HT-29 (cell line): ENCODE measurements at places on chromosomes 2 and 18. TPM values are rescaled to one million over a fixed set of nuclear protein-coding genes. Genes with fewer than 3 reads are reported as not detected.
A peak's percentile ranks its signal among the peaks of the same experiment; 100 is the strongest.

UGT1A5 gene
- total RNA-seq, result 3.1 and 3.5 TPM in 2 replicates

PHLPP1 gene
- total RNA-seq, result 7.5 and 7.9 TPM in 2 replicates

MAP2 gene
- total RNA-seq, result 0.08 and 1.4 TPM in 2 replicates

HOXD3 gene
- total RNA-seq, result not detected in 2 replicates

NGEF gene
- total RNA-seq, result 13.4 and 13.5 TPM in 2 replicates

COL5A2 gene
- 0.21 TPM in 1 of 2 replicates, not detected in the other for total RNA-seq

DNA sequence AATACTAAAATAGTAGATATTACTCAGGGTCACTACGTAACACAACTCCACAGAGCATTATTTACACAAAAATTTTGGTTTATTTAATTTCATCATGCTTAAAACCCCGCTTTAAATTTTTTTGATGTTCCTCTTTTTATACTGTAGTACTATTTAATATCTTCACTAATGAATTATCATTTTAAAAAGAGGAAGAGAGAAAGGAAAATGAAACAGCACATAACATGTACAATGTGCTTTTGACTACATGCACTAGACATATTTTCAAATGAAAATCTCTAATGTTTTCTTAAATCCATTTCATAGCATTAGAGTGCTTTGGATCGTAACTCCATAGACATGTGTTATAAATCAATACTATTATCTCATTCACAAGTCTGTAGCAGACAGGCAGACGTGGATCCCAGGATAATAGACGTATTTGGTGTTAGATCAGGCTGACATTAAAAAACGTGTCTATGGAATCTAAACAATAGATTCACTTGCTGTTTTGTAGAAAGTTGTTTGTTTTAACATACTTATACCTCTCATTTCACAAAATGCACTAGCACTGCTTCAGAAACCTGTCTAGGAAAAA, 897.0 kb downstream of the CPS1 start:
- DNase-seq, result no peak

DNA sequence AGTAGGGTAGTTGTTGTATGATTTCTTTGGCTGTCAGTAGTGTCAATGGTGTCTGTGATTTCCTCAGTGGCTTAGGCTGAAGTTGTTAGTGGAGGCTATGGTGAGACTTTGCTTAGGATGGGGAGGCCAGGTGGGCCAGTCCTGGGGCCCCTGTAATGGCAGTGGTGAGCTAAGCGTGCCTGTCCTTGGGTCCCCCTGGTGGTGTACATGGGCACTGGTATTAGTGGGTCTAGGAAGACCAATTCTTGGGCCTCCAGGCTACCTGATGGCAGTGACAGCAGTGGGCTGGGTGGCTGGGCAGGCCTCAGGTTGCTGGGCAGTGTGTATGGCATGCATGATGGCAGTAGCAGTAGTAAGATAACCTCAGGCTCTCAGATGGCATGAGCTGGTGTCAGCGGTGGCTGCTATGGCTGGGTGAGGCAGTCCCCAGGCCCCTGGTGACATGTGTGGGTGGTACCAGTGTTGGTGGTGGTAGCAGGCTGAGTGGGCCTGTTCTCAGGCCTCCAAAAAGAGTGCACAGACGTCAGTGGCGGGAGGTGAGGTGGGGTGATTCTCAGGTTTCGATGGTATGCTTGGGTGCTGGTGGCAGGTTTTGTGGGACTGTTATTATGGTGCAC, 103.2 kb downstream of the KLHL14 start:
- peak; percentile 17 for DNase-seq

DNA sequence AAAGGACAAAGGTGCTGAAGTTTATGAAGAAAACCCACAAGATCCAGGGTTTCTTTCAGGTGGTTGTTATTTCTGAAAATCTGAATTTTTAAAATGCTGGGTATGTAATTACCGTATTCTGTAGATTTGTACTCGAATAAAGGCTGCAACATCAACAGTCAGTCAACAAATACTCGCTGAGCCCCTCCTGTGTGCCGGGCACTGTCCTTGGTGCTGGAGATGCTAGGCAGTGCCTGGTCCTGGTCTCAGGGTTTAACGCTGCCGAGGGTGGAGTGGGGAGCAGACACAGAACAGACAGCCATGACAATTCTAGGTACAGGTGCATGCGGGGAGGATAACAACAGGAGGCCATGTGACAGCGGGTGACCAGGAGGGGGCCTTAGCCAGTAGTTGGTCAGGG, 27.2 kb upstream of the PDIA6 start:
- peak; percentile 26 for DNase-seq

DNA sequence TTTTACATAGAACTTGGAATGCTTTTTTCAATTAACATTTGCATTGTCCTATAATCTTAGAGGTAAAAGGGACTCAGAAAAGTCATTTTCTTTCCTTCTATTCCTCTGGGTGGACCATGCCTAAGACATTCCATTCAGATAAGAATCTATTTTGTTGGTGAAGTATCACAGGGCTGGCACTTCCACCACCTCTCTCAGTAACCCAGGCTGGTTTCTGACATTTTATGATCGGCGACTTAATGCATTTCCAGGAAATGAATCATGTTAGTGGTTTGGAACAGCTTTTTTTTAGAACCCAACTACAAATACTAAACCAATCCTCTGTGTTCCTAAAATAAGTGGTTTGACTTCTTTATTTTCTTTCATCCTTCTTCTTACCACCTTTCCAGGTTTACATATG, 27.0 kb downstream of the GAD1 start:
- DNase-seq, result peak; percentile 61

GRCh38 chr18:22378672-22379282, 38.9 kb downstream of the CTAGE1 start:
- peak; percentile 72 for DNase-seq

DNA sequence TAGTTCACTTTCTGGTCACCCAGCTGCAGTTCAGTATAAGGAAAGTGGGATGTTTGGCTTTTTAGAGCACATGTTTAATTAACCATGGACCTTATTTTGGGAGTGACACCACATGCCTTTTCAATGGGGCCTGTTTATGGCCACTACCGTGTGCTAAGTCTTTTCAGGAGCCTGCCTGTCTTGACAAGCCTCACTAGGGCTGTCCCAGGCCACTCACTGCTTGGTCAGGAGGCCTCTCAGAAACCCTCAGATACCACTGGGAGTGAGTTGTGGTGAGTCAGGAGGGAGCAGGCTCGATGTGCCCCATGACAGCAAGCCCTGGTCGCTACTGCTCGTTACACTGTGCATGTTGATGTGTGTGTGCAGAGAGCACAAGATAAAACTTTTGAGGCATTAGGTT, 123.0 kb downstream of the MAP4K4 start:
- DNase-seq, result no peak

- DNase-seq, result no peak
Measured at GRCh38 chr2:177531706-177532105, 139.1 kb downstream of the AGPS start.

GRCh38 chr2:43035922-43036321, 190.5 kb downstream of the ZFP36L2 start:
- no peak for DNase-seq

- DNase-seq, result no peak
Measured at GRCh38 chr2:177727577-177728398, 335.2 kb downstream of the AGPS start.

GRCh38 chr2:38600242-38600891, 2.4 kb downstream of the HNRNPLL start:
- no peak for DNase-seq

DNA sequence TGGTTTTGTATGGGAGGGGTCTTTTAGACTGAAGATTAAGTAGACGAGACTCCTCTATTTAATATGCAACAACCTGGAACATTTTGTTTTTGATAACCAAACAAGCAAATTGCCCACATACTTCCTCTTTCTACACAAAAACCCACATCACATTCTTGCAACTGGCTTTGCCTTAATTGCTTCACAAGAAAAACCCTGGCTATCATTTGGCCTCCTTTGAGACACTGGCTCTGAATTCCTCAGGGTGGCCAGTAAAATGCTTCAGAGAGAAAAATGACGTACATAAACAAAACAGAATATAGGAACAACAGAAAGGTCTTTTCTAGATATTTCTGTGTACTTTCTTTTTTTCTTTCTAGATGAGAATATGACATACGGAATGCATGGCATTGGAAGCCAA, 103.0 kb downstream of the TRIB2 start:
- DNase-seq, result no peak

DNA sequence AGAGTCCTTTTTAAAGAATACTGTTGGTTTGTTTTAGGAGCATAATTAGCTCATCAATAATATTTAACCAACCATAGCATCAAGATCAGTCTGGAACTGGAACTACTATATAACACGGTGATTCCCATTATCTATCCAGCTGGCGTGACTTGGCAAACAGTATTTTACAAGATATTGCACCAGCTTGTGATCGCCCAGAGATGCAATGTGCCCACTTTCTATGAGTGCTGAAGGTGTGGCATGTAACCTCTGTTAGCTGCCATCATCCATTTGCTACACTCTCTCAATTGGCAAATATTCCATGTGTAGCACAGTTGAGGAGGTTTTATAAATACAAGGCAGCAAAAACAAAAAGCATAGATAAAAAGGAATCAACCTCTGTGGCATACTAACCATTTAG, 64.9 kb downstream of the FIGN start:
- no peak for DNase-seq

- DNase-seq, result peak; percentile 38
Measured at GRCh38 chr2:75466708-75467311, 93.9 kb downstream of the EVA1A start.

GRCh38 chr18:44392933-44393332, 287.8 kb upstream of the SETBP1 start:
- DNase-seq, result no peak
